Activated CD4-positive, alpha-beta T cell treated with anti-CD3 and anti-CD28 coated beads, Interleukin-2, amount 50 U/mL, for 1 hour (primary cell): ENCODE measurements at places on chromosomes 11 and 22.

GRCh38 chr11:64291752-64292459, 804 bp downstream of the KCNK4 start:
- DNase-seq: no peak

DNA sequence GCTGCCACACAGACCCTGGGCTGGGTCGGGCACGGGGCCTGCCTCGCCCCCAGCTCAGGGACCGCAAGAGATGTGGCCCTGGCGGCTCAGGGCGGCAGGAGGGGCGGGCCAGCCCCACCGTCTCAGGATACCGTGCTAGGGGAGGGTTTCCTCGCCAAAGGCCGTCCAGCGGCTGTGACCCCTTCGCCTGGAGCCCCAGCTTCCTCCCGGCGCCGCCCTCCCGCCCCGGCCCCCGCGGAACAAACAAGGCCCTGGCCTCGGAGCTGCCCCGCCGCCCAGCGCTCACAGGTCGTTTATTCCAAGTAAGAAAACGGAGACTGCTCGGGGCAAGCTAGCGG, 543 bp upstream of the AP2A2 start:
- DNase-seq: no peak

DNA sequence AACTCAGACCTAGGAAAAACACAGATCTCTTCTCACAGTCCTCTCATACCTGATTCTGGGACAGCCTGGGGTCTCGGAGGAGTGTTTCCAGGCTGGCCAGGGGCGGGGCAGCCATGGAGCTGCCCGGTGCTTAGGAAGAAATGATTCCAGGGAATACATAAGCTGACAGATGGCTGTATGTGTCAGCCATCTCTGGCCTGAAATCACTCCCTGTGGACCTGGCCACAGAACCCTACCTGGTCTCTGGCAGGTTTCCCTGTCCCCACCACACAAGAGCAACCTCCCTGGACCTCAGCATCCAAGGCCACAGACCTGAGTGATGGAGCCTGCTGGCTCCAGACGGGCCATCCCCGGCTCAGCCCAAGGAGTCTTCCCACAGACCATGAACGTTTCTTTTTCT, 10.0 kb downstream of the GGA1 start:
- DNase-seq: no peak

GRCh38 chr11:3221408-3222002, 2.9 kb upstream of the MRGPRG start:
- DNase-seq: no peak

DNA sequence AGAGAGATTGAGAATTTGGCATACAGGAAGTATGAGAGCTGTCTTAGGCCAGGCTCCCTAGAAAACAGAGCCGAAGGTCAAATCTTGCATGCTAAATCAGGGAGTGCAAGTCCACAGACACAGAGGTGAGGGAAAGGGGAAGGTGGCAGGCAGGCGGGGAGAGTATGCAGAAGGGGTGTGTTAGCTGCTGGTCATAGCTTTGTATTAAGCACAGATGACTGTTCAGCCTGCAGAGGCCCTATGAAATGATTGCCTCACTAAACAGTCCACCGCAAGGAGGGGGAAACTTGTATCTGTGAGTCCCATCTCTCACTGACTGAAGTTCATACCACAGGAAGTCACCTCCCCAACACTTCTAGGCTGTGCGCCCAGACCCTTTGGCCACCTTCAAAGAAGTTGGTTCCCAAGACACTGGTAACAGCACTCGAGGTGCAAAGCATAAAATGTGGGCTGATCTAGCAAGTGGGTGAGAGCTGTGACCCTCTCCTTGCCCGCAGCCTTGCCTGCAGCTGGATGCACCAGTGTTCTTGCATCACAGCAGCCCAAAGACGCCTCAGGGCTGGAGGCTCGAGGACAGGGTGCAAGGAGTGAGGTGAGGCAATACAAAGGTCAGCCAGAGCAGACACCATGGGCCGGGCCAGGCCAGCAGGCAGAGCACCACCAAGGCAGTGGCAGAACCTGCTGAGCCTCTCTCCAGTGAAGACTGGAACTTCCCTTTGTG, 115.3 kb upstream of the TBCEL start:
- DNase-seq: no peak

DNA sequence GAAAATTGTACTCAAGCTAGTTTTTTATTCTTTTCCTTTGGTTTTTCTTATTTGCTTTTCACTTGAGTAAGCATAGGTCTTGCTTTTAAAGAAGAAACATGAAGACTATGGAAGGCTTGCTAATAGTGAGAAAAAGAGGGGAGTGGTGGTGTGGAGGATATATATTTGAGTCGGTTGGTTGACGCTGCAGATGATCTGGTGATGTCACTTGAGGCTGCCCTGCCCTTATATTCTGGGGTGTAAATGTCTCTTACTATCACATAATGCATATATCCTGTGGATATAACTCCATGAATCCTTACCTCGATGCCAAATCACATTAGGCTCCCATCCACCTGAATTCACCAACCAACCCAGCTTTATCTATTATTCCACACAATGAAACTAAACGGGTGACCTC, 2.9 kb downstream of the GRIA4 start:
- no peak for DNase-seq

DNA sequence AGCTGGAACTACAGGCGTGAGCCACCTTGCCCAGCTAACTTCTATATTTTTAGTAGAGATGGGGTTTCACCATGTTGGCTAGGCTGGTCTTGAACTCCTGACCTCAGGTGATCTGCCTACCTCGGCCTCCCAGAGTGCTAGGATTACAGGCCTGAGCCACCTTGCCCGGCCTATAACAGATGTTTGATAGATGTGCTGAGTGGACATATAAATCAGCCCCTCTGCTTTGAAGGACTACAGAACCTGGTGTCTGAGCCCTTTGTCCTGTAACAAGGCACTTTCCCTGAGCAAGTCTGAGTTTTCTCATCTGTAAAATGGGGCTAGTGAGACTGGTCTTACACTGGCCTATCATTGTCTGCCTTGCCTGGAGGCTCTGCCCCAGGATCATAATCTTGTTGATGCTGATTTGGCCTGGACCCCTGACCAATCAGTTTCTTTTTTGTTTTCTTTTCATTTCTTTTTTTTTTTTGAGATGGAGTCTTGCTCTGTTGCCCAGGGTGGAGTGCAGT, 7.0 kb downstream of the RIN1 start:
- DNase-seq: no peak

GRCh38 chr22:42066937-42067336, 3.7 kb downstream of the NAGA start:
- DNase-seq: no peak

- no peak for DNase-seq
Measured at GRCh38 chr22:35893698-35894097, 134.9 kb downstream of the RBFOX2 start.

DNA sequence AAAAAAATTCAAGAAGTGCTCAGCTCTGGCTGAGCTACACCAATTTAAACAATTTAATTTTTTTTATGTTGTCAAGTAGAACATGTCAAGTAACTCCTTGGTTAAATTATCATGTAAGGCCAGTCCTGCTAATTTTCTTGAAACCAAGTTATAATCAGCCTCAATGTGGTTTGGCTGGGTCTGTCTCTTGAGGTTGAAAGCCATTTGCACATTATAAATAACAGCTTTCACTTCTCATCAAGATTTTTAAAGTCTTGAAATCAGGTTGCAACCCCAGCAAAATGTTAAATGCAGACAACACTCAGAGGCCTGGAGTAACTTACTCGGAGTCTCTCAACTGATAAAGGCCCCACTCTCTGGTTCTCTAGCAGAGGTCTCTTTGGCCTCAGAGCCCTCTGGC, 324.4 kb downstream of the BRD1 start:
- no peak for DNase-seq

- no peak for DNase-seq
Measured at GRCh38 chr11:119222308-119222707, 16.2 kb downstream of the CBL start.

DNA sequence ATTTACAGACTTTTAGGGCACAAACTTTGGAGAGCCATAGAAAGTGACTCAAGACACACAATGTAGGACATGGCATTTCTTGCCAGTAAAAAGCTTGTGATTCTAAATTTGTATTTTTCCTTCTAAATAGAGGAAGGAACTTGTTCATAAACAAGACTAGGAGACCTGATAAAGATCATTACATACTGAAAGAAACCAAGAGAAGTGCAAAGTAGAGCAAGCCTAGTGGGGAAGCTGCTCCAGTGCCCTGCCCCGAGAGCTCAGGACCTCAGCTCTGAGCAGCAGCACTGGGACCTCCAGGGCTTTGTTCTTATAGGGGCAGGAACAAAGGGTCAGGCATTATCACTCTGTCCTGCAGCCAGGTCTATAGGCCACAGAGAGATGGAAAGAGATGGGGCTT, 7.2 kb downstream of the IRAG1 start:
- DNase-seq: no peak

GRCh38 chr22:19111140-19111539, 11.1 kb downstream of the DGCR2 start:
- no peak for DNase-seq

DNA sequence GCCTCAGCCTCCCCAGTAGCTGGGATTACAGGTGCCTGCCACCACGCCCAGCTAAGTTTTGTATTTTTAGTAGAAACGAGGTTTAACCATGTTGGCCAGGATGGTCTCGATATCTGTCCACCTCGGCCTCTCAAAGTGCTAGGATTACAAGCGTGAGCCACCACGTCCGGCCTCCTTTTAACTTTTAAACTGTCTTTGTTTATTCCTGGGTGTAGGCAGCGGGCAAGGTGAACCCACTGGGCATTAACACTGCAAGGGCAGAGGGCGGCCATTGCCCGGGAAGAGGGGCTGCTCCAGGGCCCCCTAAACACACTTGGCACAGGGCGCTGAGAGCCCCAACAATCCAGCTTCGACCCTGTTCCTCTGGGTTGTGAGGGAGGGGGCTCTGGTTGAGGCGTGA, 693.6 kb downstream of the BRD1 start:
- DNase-seq: no peak

- no peak for DNase-seq
Measured at GRCh38 chr11:119091966-119092879, 7.5 kb downstream of the HMBS start.

DNA sequence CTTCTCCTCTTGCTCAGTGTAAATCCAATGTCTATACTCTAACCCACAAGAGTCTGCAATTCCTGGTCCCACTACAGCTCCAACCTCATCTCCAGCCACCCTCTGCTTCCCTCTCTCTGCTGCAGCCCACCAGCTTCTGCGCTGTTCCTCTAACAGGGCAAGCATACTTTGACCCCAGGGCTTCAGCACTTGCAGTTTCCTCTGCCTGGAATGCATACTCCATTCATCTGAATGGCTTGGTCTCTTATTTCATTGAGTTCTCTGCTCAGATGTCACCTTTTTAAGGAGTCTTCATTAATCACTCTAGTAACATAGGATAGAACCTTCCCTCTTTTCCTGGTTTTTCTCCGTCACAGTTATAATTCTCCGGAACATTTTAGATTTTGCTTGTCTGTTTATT, 141.6 kb downstream of the BUD13 start:
- DNase-seq: no peak

GRCh38 chr11:60840470-60841430, 1.2 kb upstream of the CCDC86 start:
- DNase-seq: no peak

GRCh38 chr11:133498969-133499368, 33.3 kb downstream of the OPCML start:
- DNase-seq: no peak

GRCh38 chr11:97732011-97732632, 1288.6 kb upstream of the CNTN5 start:
- DNase-seq: no peak

GRCh38 chr22:47497666-47498065, 735.2 kb downstream of the TBC1D22A start:
- DNase-seq: no peak

GRCh38 chr11:112174789-112175598, at the start of gene BCO2:
BCO2 (plus strand) TSS chr11:112175512; CDS start chr11:112175602, 90 bp downstream.
- DNase-seq: peak; percentile 21

DNA sequence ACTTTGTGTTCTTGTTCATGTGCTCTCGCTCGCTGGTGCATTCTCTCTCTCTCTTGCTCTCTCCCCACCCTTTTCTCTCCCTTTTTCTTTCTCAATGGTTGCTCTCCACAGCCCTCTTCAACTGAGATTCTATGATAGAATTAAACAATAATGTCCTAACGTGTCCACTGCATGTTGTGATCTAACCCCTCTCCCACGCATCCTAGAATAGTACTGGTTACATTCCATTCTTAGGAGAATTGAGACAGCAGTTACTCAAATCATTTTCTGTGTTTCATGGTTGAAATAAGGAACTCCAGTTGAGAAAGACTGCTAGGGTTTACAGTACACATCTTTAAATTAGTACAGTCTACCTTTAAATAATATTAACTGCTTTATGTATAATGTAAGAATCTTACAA, 318.1 kb upstream of the PITPNB start:
- no peak for DNase-seq

DNA sequence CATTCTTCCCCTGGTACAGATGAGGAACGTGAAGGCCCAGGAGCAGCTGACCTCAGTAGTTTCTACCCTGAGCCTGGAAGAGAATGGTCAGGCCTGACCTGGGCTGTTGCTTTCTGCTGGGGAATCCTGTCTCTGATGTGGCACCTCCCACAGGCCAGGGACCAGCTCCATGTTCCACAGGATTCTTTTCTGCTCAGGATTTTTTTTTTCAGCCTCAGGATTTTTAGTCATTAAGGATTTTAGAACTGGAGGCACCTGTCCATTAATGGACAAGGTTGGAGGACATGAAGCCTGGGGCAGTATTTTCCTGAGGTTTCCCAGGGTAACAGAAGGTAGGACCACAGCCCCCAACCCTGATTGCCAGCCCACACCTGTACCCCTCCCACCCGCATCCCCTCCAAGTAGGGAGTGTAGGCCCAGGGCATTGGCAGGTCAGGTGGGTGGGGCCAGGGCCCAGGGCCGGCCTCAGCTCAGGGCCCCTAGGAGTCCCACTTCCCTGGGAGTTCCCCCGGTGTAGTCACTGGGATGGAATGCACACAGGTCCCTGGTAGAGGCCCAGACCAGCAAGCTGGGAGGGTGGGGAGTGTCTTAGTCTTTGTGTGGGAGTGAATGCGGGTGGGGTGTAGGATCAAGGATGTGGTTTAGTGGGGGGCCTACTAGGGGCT, 16.1 kb downstream of the BIK start:
- DNase-seq: no peak

DNA sequence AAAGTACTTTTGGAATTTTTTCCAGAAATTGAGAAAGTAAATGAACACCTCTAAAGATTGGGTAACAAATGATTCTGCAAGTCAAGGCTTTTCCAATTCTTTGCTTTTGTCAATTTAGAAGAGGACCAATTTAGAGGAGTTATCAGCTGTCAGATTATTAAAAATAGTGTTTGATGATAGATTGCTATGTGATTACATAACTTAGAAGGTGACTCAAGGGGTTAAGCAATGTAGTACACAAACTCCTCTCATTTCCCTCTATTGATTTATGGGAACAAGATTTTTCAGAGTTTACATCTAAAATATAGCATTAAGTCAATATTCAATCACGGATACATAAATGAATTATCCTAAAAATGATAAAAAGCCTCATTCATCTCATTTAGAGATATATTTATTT, 70.3 kb downstream of the INSC start:
- DNase-seq: no peak

- no peak for DNase-seq
Measured at GRCh38 chr22:24457894-24458420, 30.6 kb downstream of the ADORA2A start.

- DNase-seq: no peak
Measured at GRCh38 chr11:13259374-13259773, 18.2 kb upstream of the BMAL1 start.

- no peak for DNase-seq
Measured at GRCh38 chr11:112185883-112186282, 10.6 kb downstream of the BCO2 start.
